ENCODE measurements at places on chromosomes 7 and 10.
A peak's percentile ranks its signal among the peaks of the same experiment; 100 is the strongest.

GRCh38 chr7:46576950-46577349 lies 655.9 kb upstream of the IGFBP3 start:
- no peak for DNase-seq

DNA sequence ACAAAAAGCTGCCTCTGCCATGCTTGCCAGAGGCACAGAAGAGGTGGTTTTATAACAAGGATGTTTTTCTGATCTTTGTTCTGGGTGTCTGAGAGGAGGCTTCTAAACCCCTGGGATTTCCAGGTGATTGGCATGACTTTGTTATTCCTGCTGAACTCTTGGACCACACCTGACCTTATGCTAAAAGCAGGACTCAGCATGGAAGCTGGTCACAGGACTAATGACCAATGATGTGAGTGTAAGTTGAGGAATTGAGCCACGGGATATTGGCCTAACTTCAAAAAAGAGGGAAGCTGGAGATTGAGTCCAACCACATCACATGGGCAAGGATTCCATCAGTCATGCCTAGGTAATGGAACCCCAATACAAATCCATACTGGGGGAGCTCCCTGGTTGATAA lies 437.9 kb downstream of the POM121L12 start:
- DNase-seq = no peak

DNA sequence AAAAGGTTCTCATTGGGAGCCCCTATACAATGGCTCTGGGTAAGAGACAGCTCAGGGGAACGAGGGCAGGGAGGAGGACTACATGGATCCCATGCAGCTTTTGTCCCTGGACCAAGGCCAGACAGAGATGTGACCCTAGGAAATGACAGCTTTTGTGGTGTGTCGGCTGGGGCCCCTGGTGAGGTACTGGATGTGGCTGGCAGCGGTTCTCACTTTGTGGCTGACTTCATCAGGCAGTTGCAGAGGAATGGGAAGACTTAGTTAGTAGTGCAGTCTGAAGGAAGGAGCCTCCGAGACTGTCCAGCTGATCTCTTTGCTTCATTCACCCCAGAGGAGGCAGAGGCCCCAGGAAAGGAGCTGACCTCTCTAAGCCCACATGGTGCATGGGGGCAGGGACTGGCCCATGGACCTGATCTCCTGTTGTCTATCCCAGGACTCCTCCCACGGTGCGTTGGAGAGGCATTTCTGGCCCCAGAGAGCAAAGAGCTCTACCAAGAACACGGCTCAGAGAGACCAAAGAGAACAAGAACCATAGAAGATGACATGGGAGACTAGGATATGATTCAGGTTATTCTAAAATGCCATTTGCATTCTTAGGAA lies 202.9 kb downstream of the RPS24 start:
- no peak for DNase-seq

DNA sequence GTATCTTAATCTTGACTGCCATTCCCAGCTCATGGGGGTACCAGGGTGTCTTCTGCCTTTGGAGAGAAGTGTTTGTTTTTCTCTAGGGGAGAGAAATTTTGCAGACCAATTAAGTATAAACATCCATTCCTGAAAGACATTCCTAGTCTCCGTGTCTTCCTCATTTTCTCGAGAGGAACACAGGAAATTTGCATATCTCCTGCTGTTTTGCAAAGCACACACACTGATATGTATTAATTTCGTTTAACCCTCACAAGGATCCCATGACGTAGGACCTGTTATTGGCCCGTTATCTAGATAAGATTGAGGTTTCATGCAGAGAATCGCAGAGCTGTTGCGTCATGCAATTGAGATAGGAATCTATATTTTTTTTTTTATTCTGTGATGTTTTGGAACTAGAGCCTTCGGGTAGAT lies 944 bp downstream of the RHBDD2 start:
- no peak for DNase-seq

GRCh38 chr7:127252377-127252713 lies 396 bp downstream of the GRM8 start:
- DNase-seq = no peak

- DNase-seq = peak; percentile 19
Measured at GRCh38 chr10:95295031-95295755, 4.4 kb upstream of the PDLIM1 start.

DNA sequence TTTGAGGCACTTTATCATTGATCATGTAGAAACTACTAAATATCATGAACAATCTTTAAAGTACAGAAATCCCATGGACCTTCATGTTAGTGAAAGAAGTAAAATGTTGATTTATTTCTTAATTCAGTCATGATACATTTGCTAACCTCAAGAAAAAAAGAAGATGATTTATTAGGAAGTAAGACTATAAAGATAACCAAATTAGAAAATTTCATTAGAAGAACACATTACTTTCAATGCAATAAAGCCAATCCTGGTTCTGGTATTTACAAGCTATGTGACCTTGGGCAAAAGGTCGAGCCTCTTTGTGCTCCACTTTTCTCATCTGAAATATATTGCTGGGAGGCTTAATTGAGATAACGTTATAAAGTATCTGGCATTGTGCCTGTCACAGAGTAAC lies 365.0 kb downstream of the KIF20B start:
- DNase-seq = no peak

GRCh38 chr10:125071008-125071407 lies 89.4 kb downstream of the CTBP2 start:
- no peak for DNase-seq

GRCh38 chr10:34033078-34033477 lies 698.6 kb upstream of the NRP1 start:
- no peak for DNase-seq

DNA sequence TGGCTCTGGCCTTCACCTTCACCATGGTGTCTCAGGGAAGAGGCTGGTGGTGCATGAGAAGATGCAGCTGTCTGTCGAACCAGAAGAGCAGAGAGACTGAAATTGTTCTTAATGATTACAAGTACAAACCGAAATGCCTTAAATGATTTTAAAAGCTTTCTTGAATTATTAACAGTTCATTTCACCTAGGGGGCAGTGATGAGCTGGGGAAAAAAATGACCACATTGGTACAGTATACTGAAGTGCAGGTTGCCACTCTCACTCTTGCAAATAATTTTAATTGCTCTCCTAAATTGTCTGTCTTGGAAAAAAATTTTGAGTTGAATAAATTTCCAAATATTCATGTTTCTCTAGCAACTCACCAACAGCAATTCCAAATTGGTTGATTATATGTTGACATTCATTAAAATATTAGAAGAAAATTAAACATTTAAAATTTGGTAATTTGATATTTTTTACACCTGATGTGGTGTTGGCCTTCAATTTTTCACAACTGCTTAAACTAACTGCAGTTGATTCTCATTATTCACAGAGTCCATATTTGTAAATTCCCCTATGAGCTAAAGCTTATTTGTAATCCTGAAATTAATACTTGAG lies 692.6 kb downstream of the ZWINT start:
- DNase-seq = no peak

DNA sequence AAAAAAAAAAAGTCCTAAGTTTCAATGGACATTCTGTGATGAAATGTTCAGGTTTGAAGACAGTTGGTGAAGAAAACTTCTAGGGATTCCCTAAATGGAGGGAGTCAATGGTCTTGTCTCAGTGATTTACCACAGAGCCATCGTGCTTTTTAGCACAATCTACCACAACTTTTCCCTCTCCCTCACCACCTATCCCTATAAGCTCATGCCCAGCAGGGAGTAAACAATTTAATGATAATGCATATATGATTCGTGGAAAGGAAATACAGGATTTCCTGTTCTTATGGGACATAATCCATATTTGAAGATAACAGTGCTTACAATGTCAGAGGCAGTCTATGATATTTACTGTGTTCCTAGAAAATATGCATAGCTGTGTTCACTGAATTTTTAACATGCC lies 38.4 kb upstream of the CD36 start:
- DNase-seq = no peak

- no peak for DNase-seq
Measured at GRCh38 chr10:116084161-116084560, 188.8 kb downstream of the GFRA1 start.

DNA sequence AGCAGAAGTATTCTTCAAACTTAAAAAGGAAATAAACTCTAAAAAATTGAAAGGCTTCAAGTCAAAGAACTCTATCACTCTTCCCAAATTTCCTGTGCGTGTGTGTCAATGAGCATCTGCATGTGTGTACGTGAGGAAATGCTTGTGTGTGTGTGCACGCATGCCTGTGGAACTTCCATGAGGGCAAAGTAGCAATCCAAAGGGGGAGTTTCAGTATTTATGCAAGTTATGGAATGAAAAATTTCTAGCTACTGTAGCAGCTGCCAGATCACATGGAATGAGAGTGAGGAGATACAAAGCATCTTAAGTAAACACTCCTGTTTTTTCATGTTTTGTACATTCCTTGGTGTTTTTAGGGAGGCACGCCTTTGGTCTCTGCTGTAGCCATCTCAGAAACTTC lies 152.6 kb downstream of the RAPGEF5 start:
- no peak for DNase-seq

DNA sequence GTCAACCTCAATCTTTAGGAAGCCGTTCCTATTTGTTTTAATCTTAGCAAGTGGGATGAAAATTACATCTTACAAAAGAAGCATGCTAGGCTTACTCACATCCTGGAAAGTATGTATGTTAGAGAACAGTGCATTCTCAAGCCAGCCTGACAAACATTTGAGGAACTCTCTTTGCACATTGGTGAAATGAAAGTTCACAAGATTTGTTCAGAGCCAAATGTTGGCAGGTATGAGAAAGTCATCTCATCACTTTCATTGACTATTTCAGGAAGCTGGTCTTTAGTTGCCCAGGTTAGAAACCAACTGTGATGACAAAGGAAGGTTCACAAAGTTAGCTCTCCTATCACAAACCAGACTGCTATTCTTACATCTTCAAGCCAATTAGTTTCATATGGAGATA lies 57.1 kb downstream of the ABCB1 start:
- DNase-seq = no peak

GRCh38 chr10:125169279-125169678 lies 8.9 kb upstream of the CTBP2 start:
- DNase-seq = no peak

GRCh38 chr7:38257350-38257677 lies 16.1 kb downstream of the TARP start:
- DNase-seq = no peak

DNA sequence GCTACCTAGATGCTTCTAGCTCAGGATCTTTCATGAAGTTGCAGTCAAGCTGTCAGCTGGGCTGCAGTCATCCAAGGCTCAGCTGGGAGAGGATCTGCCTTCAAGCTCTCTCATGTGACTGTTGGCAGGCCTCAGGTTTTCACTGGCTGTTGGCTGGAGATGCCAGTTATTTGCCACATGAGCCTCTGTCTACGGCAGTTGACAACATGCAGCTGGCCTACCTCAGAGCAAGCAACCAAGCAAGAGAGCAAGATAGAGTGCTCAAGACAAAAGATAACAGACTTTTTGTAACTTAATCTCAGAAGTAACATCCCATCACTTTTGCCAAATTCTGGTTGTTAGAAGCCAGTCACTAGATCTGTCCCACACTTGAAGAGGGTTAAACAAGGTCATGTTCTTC lies 125.8 kb downstream of the TPST1 start:
- DNase-seq = no peak

DNA sequence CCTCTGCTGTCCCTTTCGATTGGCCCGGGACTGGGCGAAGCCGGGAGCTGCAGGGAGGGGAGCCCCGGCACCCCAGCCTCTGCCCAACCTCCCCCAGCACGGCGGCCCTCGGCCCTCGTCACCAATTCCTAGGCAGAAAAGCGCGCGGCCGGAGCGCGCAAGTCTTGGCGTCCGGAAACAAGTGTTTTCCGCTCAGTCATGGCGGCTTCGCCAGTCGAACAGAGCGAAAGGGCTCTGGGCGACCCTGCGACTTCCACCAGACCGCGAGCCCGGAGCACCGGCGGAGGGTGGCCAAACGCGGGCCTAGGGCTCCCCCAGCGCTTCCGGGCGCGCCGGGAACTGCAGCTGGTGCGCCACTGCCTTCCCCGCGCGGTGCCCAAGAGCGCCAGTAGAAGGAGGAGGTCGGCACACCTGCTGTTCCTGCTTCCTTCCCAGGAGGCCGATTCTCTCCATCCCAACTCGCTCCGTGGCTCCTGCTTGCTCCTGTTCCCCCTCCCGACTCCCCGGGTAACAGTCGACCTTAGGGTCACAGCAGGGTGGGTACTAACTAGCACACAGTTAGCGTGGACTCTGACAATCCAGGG lies 729.9 kb downstream of the ZWINT start:
- DNase-seq = no peak
